ELF-1 (cell line): ENCODE measurements at places on chromosomes 2 and 18.

DNA sequence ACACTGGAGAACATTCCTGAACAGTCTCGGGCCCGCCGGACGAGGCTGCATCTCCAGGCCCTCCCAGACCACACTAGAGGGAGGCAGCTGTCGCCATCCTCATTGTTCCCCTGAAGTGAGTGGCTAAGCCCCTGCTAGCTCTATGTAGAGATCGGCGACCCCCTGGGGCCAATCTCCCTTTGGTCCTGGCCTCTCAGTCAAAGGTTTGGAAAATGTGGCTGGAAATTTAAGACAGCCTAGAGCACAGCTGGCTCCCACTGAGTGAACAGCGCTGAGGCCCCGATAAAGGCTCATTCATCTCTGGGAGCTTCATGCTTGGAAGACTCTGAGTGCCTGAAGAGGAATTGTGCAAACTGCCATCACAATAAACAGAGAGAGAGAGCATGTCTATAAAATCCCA lies 360.3 kb downstream of the CLIP4 start:
- no peak for DNase-seq

GRCh38 chr2:46393865-46394264 lies 85.5 kb upstream of the TMEM247 start:
- no peak for DNase-seq

DNA sequence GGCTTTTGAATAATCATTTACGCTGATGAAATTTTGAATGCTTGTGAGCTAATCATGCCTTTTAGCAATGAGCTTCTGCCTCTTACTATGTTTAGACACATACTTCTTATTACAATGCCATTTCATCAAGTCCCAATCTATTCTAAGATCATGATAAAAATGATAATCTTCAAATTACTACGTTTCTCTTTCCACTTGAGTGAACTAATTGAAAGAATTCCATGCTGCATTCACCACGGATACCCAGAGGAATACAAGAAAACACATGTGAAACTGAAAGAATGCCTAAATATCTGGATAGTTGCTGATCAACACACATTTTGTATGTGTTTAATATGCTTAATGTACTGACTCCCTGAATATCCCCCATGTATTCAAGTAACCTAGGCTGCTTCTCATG lies 62.3 kb downstream of the LRRTM4 start:
- DNase-seq: no peak

- no peak for DNase-seq
These were observed 13.9 kb upstream of the DNPEP start for GRCh38 chr2:219401606-219402005.

GRCh38 chr2:234444893-234445292 lies 52.0 kb downstream of the ARL4C start:
- no peak for DNase-seq

GRCh38 chr18:77671456-77672167 lies 422.0 kb downstream of the GALR1 start:
- peak; percentile 19 for DNase-seq

DNA sequence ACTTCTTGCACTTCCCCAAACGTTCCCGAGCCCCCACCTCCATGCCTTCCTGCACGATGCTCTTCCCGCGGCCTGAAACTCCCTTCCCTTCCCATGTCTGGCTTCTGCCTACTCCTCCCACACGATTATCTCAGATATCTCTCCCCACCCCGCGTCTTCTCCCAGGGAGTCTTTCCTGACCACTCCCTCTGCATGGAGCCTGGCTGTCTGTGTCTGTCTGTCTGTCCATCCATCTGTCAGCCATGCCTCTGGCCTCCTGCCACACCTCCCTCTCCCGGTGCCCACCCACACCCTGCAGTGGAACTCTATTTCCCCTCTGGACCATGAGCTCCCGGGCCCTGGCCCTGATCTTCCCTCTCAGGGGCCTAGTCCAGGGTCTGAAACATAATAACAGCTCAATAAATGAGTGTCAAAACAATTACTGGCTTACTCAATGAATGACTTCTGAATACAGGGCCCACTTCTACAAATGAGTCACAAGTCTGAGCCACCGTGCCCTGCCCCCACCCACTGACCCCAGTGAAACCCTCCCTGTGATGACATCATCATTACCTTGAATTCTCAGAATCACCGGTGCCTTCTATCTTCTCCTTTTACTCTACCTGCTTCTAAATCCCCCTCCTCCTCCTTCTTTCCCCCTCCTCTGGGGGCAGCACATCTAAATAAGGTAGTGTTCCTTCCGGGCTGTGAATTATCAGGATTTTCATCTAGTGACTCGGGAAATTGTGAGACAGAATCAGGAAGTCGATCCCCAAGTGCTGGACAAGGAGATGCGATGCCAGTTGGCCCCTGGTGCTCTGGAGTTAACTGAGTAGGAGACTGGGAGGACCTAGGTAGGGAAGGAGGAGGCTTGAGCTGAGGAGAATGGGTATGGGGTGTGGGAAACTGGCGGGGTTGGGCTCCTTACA lies 46.1 kb upstream of the PLB1 start:
- DNase-seq: peak; percentile 30

- no peak for DNase-seq
These were observed 137.7 kb upstream of the PXDN start for GRCh38 chr2:1881998-1882397.

- no peak for DNase-seq
These were observed 17.8 kb downstream of the RASGRP3 start for GRCh38 chr2:33494155-33494779.

DNA sequence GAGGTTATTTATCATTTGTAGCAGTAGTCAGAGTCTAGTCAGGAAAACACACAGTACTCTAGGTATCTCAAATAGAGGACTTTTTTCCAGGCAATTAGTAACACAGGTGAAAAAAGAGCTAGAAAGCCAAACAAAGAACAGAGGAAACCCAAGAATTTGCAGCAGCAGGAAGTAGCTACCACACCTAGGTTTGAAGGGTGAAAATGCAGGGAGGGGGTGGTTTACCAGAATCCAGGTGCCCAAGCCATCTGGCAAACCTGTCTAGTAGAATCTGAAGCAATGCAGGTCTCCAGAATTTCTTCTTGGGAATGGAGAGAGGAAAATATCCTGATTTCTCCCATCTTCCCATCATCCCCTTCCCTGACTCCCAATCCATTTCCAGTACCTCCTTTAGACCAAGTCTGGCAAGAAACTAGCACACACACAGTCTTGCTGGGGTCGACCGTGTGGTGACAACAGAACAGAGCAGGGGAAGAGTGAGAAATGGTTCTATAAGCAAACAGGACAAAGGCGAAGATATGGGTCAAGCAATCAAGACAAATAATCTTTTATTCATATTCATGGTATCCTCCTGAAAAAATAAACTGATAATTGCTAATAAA lies 231.9 kb upstream of the MMADHC start:
- no peak for DNase-seq

DNA sequence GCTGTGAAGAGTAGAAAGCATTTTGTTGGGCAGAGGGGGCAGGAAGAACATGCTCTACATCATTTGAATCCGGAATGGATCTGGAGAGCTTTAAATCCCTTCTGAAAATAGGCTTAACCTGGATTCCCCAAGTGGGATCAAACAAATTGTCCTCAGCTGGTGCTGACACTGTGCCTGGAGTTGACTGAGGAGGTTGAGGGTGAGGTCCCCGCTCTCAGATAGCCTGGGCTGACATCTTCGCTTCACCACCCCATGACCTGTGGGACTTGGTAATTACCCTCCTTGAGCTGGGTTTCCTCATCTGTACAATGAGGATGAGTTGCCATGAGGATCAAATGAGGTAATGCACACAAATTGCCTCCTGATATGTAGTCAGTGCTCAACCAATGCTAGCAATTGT lies 117.8 kb upstream of the SMAD2 start:
- no peak for DNase-seq

DNA sequence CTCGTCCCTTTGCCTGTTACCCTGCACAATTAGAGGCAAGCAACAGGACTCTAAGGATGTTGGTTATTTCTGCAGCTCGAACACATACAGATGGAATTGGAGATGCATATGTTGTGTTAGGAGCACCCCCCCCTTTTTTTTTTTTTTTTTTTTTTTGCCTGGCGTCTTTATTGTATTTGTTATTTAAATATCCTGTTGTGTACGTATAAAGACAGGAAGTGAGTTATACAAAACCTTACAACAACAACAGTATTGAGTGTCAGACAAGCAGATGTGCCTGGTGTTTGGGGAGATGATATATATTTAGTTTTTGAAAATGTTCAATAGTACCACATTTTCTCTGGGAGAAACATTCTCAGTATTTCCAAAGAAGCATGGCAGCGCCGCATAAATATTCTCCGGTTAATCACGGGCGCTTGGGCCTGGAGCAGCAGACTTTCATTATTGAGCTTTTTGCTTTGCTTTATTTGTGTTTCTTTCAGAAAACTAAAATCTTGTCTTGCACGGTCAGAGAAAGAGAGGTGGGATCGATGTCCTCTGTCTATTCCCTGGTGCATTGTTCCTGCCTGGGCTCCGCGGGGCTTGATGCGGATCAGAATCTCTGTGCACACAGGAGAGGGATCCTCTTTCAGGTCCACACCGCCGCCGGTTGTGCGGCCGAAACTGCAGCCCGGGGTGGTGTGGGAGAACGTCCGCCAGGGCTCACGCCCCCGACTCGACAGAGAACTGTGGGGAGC lies 23.2 kb upstream of the ZNF516 start:
- DNase-seq: peak; percentile 73

DNA sequence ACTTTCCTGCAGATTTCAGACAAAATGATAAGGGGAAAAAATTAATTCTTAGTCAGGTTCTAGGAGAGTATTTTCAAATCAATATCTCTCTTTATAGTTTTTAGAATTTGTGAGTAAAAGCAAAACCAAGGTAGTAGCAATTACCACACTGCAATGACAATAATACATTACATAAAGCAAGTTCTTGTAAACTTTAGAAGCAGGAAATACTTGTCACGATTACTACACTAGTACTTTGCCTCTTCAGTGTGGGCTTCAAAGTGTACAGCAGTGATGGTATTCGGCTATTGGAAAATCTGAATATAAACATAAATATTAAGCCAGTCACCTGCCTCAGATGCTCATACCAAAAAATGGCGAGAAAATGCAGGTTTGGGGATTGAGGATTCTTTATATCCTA lies 81.0 kb downstream of the ALPK2 start:
- DNase-seq: no peak

DNA sequence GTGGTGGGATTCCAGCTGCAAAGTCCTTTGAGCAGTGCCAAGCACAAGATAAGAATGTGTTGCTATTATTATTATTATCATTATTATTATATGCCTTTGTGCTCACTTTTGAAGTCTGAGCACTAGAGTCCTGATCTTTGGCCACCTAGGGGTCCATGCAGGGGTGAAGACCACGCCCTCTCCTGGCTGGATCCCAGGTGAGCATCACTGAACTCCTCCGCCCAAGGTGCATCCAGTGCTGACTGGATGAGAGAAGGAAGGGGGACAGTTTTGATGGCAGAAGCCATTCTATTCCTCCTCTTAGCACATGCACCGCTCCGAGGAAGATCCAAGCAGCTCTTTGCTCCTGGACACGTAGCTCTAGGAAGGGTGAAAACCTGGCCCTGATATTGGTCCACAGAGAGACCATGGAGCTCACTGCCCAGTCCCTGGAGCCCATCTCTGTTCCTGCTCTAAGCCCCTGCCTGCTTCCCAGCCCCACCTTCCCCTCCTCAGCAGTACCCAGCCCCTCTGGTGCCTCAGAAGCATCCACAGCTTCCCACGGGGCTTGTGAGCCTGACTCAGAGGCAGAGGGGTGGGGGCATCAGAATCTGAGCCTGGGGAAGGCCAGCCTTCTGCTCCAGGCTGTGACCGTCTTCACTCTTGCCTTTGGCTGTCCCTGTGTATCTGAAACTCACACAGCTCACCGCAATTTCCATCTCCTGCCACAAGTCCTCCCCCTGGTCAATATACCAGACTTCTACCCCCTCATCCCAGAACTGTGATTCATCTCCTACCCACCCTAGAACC lies 45.4 kb downstream of the MCFD2 start:
- no peak for DNase-seq

GRCh38 chr2:9337901-9338300 lies 85.4 kb downstream of the ITGB1BP1 start:
- no peak for DNase-seq

GRCh38 chr2:168679741-168680310 lies 122.6 kb upstream of the NOSTRIN start:
- DNase-seq: no peak

- no peak for DNase-seq
These were observed 284.6 kb downstream of the SP3 start for GRCh38 chr2:173680574-173680973.

- peak; percentile 36 for DNase-seq
These were observed 303.3 kb downstream of the GBX2 start for GRCh38 chr2:235864733-235865515.

DNA sequence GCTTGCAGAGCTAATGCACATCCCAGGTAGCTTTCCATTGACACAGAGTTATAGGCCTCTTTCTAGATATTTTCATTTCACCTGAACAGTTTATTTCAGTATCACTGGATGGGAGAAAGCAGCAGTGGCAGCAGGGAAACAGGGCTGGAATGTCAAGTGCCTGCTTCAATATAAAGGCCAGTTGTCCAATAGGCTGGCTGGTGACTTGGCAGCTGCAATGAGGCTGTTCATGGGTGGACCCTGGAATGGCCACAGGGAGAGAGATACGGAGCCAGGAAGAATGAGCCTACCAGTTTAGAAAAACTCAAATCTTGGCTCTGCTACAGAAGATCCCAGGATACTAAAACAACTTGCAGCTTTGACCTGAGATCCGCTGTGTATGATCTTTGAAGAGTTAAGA lies 185.0 kb downstream of the BCL11A start:
- DNase-seq: no peak

- no peak for DNase-seq
These were observed 55.5 kb upstream of the BIN1 start for GRCh38 chr2:127162261-127163089.

- DNase-seq: peak; percentile 74
These were observed 76.1 kb upstream of the PMAIP1 start for GRCh38 chr18:59823596-59824195.
